ENCODE measurements at places on chromosomes 3 and 15. TPM values are rescaled to one million over a fixed set of nuclear protein-coding genes. Genes with fewer than 3 reads are reported as not detected.

DNA sequence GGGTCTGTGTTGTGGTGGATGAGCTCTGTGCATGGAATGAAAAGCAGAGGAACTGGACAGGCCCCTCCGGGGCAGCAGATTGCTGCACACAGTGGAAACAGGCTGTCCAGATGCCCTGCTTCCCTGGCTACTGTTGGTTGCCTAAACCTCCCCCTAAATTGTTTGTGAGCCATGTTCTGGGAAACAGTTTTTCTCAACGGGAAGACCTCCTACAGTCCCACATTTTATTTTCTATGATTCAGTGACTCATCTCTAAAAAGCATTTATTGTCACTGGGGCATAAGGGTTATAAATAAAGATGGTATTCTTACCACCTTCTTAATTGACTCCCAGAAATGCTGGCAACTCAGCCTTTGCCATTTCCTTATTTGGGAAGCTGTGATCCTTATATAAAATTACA, 20.3 kb upstream of the PTPN9 start:
- DNase-seq = no peak

- no peak for DNase-seq
Observed at GRCh38 chr3:32969656-32970055, 18.2 kb downstream of the CCR4 start.

DNA sequence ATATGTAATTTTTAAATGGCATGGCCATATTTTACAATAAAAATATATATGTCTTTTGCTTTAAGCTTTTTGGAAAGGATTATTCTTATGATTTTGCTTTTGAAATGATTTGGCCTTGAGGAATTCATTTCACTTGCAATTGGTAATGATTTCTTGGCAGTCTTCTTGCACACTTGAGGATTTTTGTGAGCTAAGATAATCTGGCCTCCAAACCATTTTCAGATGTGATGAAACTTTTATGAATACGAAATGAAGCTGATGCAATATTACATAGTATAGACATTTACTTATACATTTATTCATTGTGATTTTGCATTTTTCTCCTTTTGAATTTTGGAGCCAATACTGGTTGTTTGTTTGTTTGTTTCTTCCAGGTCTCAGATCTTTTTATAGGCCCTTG, 6.4 kb upstream of the SH2D7 start:
- no peak for DNase-seq

- DNase-seq = no peak
Observed at GRCh38 chr3:161051856-161052255, 53.3 kb downstream of the B3GALNT1 start.

GRCh38 chr3:117722856-117723255, 1013.3 kb downstream of the TUSC7 start:
- no peak for DNase-seq

DNA sequence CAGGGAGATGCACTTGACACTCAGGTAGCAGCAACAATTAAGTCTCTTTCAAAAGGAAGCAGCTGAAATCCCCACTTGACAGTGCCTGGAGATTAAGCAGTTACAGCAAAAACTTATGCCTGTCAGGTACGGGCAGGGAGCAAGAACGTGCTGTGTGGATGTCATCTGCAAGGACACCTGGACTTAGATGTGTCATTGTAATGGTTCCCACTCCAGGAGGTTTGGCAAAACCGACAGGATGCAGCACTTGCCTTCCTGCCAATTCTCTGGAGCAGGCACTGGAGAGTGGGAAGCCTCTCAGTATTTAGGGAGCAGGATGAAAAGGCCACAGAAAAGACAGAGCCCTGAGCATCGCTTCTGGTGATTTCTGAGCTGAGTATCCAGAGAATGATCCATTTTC, 292.4 kb downstream of the PDCD6IP start:
- DNase-seq = no peak

- DNase-seq = no peak
Observed at GRCh38 chr3:123658118-123658851, 73.4 kb upstream of the HACD2 start.

DNA sequence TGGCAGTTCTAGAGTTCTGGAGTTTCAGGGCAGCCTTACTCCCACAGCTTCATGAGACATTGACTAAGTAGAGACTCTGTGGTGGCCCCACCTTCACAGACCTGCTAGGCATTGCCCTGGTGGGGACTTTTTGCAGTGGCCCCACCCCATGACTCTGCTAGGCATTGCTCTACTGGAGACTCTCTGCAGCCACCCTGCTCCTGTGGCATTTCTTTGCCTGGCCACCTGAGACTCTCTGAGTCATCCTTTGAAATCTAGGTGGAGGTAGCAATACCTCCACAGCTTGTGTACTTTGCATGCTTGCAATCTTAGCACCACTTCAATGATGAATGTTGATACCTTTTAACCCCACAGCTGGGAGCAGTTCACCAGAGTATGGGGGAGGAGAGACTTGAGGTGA, 40.6 kb upstream of the DHX36 start:
- DNase-seq = no peak

DNA sequence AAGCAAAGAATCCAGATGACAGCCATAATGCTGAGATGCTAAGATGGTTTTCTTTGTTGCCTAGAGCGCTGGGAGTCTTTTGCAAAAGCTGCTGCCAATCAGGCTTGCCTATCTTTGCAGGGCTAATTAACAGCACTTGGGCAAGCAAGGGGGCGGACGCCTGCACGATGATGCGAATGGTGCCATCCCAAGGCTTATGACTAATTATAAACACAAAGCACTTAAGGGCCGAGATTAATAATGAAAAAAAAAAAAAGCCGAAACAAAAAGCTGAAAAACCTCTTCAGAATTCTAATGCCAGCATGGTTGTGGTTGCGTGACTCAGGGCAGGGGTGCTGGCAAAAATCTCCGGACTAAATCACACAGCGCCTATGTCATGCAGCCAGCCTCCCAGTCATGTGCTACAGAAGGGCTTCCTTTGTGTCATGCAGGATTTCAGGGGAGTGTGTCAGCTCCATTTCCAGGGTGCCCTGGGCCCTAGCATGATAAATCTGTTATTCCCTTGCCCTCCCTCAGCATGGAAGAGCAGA, 185.0 kb upstream of the ANKRD28 start:
- no peak for DNase-seq

DNA sequence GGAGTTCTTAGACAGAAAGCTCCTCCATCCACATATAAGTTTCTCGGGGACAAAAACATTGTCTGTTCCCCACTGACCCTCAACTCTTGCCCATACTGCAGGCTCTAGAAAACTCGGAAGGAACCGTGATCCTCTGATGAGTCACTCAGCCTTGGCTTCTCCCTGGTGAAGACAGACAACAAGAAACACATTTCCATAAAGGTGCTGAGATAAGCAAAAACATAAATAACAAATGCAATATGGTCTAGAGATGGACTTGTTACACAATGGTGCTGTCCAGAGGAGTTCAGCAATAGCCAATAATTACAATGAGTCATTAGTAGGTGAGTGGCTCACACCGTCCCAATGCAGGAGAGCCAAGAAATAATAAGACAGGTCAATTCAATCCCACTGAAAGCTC, 43.7 kb downstream of the MAGI1 start:
- DNase-seq = no peak

DNA sequence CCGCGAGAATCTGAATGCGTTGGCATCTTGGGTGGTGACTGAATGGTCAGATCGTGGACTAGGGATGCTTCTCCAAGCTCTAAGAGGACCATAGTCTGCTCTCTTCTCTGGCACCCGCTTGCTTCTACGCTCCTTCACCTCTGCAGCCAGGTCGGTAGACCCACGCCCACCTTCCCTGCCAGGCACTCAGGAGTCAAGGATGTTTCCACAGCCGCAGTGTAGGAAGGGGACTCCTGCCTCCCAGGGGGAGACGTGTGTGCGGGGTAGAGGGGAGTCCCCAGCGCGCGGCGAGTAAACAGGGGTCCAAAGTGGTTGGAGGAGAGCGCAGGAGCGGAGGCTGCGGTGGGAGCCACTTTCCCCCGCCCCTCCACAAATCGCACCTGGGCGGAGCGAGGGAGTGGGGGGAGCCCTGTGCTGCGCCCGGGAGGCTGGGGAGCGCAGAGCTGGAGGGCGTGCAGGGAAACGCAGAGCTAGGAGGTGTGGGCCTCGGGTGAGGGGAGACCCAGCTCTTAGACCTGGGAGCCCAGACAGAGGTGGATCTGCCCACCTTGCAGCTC, 1.7 kb downstream of the LRRC3B start:
- no peak for DNase-seq

DNA sequence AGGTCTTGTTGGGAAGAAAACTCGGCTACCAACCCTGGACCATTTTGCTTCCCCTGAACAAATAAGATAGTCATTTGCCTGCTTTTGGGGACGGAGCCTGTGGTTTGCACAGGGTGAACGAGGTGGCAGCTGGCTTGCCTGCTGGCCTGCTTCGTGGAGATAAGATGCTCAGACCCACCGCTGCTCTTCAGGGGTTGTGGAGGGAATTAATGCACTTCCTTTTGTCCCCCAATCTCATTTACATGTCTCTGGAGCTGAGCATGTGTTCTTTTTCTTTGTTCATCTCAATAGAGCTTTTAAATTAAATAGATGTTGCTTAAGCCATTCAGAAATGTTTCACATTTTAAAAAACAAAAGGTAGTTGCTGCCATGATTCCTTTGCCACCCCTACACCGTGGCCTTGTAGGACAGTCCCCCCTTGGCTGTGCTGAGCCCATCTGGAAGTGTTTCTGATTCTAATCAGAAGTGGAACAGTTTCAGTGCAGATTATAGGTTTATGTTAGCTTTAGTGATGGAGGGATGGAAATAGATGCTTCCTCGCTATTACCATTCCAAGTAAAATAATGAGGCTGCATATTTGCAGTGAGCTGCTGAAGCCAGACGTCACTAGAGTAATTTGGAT, 25.6 kb downstream of the APBA2 start:
- no peak for DNase-seq

DNA sequence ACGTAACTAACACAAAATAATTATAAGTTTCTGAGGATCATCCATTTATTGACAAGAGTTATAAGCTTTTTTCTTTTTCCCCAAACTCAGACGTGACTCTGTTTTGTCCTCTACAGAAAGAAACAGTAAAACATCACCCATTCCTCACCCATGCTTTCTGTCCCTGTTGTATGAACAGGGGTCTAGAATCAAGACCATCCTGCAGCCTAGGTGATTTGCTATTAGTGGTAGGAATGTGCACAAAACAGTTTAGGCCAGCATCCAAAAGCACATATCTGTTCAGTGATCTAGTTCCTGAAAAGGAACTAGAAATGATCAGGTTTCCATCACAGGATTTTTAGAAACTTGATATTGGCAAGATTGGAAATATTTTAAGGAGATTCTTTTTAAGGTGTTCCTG, 527.6 kb downstream of the SOX2 start:
- DNase-seq = no peak

DNA sequence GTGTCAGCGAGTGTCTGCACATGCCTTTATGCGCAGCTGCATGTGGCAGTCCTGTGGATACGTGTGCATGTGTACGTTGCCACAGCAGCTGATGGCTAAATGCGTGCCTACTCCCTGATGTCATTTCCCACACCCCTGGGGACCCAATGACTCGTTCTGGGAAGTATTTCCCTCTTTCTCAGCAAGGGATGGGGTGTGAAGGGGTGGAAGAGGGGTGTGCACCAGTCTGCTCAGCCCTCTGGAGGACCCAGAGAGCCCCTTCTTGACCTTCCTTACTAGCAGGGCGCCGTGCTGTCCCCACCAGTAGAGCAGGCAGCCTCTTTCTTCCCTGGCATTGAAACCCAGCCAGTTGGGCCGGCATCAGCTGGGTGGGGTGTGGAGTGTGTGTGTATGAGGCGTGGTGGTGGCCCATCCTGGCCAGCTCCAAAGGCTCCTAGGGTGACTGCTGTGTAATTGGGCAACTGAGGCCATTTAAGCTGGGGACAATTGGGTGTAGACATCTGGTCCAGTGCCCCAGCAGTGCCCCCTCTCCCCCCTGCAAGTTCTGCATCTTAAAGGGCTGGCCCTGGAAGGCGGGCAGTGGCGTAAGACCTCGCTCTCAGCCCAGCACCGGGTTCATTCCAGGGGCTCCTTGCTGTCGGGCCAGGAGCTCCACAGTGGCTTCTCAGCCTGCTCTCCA, 19.2 kb downstream of the SNX33 start:
- no peak for DNase-seq

GRCh38 chr3:142459929-142460328, 12.1 kb upstream of the XRN1 start:
- no peak for DNase-seq

GRCh38 chr3:9949115-9949514, 3.1 kb downstream of the PRRT3 start:
- no peak for DNase-seq

DNA sequence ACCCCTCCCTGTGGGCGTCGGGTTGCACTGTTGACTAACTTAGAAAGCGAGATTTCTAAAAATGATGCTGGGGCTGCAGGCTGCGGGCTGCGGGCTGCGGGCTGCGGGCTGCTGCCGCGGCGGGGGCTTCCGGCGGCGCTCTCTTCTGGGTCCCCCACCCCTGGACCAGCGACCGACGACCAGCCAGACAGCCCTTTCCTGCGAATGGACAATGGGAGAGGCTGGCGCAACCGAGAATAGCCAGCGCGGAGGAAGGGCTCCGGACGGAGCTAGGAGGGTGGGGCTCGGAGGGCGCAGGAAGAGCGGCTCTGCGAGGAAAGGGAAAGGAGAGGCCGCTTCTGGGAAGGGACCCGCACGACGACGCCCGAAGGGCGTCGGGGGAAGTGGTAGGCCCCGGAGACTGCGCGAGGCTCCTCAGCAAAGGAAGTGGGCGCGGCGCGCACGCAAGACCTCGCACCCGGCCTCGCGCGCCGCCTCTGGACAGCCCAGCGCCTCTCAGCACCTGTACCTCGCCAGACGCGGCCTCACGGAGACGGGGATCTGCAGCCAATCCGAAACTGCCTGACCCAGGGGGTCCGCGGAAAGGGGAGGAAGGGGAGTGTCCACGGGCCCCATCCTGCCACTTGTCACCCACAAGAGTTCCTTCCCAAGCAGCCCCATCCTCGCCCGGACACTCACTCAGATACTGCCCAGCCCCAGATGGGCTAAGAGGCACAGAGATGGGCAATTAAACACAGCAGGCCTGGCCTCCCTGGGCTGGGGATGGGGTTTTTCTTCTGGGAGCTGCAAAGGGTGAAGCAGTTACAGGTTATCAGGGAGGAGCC, 70.7 kb downstream of the SLC12A8 start:
- no peak for DNase-seq

GRCh38 chr3:123048480-123049237, 18.2 kb upstream of the PDIA5 start:
- no peak for DNase-seq

GRCh38 chr3:54967731-54968161, 39.9 kb upstream of the LRTM1 start:
- no peak for DNase-seq

- no peak for DNase-seq
Observed at GRCh38 chr15:38587214-38587613, 22.6 kb upstream of the RASGRP1 start.

- DNase-seq = no peak
Observed at GRCh38 chr3:32009101-32009500, 27.6 kb downstream of the ZNF860 start.

- no peak for DNase-seq
Observed at GRCh38 chr3:9769426-9770275, at the start of gene CAMK1. Gene CAMK1, minus strand, starts transcription at chr3:9769947. Its CDS starts 2,198 bp downstream, at chr3:9767749.

GOLGA6D gene
- not detected for total RNA-seq

SLC6A11 gene
- total RNA-seq = 0.42 TPM

TAGLN3 gene
- 3.1 TPM for total RNA-seq

KNG1 gene
- not detected for total RNA-seq

CKMT1A gene
- 0.79 TPM for total RNA-seq

TM4SF1 gene
- total RNA-seq = 124 TPM

SNX1 gene
- 59.4 TPM for total RNA-seq

GPR171 gene
- 0.63 TPM for total RNA-seq

ADAMTS7 gene
- total RNA-seq = 9.6 TPM

DAZL gene
- not detected for total RNA-seq

TERC gene
- total RNA-seq = 108 TPM

CIDEC gene
- not detected for total RNA-seq

RTP3 gene
- total RNA-seq = not detected

ST3GAL6 gene
- 16.7 TPM for total RNA-seq

PLOD2 gene
- total RNA-seq = 114 TPM

CRELD1 gene
- 22.9 TPM for total RNA-seq

PPP1R14D gene
- total RNA-seq = not detected

Measured in urinary bladder (tissue), 4 donors.